ENCODE measurements at places on chromosomes 4 and X.

- DNase-seq = no peak
These were observed 376.7 kb upstream of the KLHL4 start for GRCh38 chrX:87140800-87141483.

DNA sequence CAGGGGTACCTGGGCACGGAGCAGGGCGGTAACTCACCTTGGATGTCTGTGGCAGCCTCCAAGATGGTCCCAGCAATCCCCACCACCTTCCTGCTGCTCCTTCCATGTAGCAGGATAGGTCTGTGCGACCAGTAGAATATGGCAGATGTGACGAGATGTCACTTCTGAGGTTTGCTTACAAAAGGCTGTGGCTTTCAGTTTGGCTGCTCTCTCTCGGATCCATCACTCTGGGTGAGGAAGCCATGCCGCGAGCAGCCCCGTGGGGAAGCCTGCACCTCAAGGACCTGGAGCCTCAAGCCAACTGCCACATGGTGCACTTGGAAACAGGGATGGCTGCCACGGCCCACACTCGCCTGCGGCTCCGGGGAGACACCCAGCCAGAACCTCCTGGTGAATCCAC, 37.6 kb downstream of the WFS1 start:
- no peak for DNase-seq

DNA sequence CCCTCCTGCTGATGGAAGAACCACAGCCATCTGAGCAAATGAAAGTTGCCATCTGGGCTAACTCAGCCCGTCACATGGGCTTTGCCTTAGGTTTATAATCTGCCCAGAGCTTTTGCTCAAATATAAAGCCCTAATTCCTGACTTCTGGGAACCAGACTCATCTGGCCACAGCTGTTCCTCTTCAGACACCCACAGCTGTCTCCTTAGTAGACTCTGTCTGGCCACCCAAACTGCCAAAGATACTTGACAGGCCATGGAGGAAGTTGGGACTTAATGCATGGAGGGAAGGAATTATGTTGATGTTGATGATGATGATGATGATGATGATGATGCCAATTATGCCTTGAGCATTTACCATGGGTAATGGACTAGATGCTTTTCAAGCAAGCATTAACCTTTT, 8.0 kb downstream of the LGI2 start:
- DNase-seq = no peak

DNA sequence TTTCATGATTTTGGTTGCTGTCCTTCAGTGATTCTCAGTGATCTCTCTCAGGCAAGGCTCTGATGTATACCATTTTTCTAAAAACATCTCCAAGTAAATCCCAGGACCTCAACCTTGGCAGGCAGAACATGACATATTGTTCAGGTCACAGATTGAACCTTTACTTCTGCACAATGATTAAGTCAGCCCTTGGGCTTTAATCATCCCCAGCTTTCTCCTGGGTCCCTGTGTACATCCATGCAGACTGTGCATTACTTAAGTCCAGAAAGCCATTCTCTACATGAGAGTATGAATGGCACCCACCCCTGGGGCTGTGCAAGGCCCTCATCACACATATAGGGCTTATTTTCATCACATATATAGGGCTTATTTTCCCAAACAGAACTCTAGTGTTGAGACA, 58.7 kb upstream of the ADAMTS3 start:
- DNase-seq = no peak

DNA sequence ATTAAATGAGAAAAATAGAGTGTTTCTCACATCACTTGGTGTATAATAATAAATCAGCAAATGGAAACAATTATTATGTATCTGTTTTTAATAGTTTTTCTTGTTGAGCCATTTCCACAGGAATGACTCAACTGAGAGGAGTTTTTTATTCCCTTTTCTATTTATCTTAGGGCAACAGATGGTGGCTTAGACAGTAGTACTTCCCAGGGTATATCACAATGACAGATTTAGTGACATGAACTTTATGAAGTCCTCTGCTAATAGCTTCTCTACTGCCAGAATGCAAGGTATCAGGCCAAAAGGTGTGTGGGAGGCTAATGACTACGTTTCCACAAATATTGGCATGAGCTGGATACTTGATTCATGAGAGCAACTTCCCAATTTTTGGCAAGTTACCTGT, 126.7 kb downstream of the HTR2C start:
- no peak for DNase-seq

DNA sequence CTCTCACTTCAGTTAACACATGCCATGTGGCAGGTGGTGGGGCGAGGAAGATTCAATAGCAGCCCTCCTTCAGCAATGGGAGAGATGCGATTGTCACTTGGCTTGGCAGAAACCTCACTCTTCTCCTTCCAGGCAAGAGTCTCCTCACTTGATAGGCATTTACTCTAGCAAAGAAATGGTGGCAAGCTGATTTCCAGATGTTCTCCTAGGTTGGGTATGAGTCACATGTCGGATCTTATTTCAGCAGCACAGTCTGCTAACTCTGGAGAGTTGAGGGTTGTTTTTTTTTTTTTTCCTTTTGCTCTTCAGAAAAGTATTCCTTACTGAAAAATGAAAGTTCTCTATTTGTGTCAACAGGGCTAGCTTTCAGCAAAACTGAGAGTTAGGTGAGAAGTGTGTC, 119.5 kb upstream of the CHRDL1 start:
- no peak for DNase-seq

DNA sequence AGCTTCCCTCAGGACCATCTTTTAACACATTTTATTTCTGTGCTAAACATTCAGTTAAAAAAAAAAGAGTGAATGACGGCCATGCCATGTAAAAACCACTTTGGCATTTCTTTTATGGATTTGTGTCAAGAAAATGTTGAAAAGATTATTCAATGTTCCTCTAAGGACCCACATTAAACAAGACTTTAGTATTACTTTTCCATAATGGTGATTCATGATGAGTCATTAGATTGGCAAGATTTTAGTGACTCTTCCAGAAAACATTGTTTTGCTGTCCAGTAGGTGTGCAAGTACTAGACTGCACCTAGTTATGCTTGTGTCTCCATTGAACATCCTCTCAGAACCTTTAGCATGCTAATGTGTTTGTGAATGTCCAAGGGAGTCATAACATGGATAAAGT, 748.6 kb downstream of the STPG2 start:
- no peak for DNase-seq

DNA sequence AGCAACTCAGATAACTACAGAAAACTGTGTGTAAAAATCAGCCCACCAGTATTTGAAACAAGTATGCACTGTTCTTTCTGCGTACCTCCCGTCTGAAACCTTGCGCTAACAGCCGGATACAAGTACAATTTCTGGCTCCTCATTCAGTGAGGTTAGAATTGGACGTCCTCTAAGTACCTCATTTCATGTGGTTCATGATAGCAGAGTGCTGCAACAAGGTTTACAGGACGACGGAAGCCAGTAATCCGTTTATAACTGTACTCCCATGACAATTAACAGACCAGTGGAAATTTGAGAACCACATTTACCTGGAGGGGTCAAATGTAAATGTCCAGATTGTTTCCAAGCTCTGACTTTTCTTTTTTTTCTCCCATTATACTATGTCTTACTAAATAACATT, 52.9 kb upstream of the TENM3 start:
- DNase-seq = no peak
